ENCODE measurements at places on chromosomes 2 and 18. TPM values are rescaled to one million over a fixed set of nuclear protein-coding genes. Genes with fewer than 3 reads are reported as not detected.

TTN gene
- 1.1 TPM for polyA plus RNA-seq

SULT6B1 gene
- polyA plus RNA-seq: not detected

DNA sequence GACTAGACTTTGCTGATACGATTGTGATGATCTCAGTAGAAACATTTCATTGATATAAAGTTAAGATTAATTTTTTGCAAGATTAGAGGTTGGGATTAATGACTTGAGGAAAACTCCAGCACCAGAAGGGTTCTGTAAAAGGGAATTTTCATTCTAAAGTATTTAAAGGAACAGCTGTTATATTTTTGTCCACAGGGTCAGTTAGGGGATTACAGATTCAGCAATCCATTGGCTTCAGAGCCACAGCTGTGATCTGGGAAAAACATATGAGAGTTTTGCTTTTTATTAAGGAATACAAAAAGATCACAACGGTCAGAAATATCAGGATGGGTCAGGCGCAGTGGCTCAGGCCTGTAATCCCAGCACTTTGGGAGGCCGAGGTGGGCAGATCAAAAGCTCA lies 19.6 kb upstream of the REV1 start:
- DNase-seq: no peak

FAM124B gene
- polyA plus RNA-seq: 3.4 TPM

CRYGC gene
- not detected for polyA plus RNA-seq

IL36RN gene
- not detected for polyA plus RNA-seq

SCN3A gene
- polyA plus RNA-seq: 0.55 TPM

DNA sequence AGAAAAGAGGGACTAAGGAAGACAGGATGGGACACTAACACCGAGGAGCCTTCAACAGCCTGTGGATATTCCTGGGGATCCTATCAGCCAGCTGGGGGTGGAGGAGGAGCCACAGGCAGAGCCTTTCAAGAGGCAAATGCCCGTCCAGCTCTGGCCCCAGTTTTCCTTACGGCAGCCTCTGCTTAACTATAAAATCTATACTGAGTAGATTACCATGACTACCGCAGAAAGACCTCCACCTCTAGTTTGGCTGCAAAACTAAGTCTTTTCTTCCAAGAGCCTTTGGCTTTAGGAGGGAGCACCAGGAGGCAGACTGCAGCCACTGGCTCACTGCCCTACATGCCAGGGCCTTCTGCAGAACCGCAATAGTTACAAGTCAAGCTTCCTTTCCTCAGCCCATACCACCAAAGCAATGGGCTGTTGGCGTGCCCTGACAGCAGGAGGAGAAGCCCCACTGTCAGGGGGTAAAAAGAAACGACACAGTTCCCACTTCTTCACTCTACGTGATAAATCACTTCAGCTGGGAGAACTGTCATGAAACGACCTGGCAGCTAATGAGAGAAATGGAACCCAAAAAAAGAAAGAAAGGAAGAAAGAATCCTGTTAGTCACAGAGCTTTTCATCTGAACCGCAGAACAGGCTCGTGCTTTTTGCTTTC lies 25.1 kb upstream of the CREB1 start:
- DNase-seq: no peak

SH3YL1 gene
- 102 TPM for polyA plus RNA-seq

- no peak for DNase-seq
Observed at GRCh38 chr18:5738526-5738925, 156.8 kb downstream of the TMEM200C start.

- no peak for DNase-seq
Observed at GRCh38 chr2:145812165-145812554, 1292.2 kb upstream of the ZEB2 start.

DNA sequence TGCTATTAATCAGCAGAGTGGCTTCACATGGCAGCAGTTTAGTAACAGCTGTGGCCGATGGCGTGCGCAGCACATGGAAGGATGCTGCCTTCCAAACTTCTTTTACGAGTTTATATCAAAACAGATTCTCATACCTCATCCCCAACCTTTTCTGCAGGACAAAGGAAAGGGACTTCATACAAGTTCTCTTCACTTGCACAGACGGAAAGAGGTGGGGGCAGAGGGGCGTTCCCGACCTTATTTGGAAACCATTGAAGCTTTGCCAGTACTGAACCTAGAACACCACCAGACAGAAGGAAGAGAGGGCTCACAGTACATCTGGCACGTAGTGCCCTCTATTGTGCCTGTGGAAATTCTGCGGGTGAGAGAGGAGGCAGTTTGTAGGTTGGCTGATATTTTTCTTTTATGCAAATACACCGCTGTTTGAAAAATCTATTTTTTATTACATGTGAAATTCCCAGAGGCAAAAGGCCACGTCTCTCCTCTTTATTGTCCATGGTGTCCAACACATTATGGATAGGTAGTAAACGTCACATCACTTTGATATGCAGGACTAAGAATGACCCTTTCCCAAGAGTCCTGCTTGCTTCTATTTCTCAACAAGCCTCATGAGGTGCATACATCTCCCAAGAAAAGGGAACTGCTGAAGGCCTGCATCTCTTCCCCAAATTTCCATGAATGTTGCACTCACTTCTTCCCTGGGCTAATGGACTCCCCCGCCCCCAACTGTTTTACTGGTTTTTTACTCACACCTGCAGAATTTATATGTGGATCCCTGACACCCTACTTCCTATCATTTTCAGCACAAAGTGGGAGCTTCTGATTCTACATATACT lies 31.3 kb downstream of the COLEC12 start:
- no peak for DNase-seq

CELF4 gene
- polyA plus RNA-seq: 2.3 TPM

- DNase-seq: no peak
Observed at GRCh38 chr2:146108993-146109392, 1589.1 kb upstream of the ZEB2 start.

DNA sequence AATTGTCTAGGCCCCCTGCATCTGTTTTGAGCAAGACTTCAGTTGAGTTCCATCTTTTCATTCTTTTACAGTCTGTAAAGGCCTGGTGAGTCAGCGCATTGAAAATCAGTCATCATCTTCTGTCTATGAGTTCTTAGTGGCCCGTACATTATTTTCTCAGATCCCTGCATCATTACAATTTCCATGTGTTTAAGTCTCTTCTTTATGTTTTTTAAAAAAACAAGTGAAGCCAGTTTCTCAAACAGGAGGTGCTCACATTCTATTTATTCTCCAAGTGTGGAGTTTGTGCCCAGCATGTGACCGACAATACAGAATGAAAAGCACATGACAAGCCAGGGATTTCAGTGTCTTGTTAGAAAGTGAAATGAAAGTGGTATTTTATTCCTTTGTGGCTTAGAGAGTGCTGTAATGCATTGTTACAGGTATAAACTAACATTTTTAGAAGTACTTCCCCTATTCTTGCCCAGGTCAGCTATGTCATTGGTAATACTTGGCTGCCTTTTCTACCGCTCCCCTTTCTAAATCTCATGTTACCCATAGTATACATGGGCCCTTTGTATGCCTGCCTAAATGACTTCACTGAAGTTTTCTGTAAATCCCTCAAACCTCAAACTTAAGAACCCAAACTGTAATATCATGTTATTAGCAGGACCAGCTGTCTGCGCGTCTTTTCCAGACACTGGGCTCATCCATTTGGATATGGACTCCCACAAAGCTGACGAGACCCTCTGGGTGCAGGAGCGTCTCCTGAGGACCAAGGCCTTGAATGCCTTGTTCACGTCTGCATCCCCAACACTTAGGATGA lies 67.6 kb downstream of the FEZ2 start:
- no peak for DNase-seq

CCDC141 gene
- polyA plus RNA-seq: 0.49 TPM

CLEC4F gene
- 0.09 TPM for polyA plus RNA-seq

GRCh38 chr2:10709290-10709939 lies 12.0 kb upstream of the ATP6V1C2 start:
- no peak for DNase-seq

- no peak for DNase-seq
Observed at GRCh38 chr2:149972066-149972465, 384.5 kb upstream of the MMADHC start.

GRCh38 chr18:2905854-2906703 lies 59.3 kb downstream of the EMILIN2 start:
- no peak for DNase-seq

All from left renal pelvis (tissue), 4 donors.